Ascending aorta (tissue), 2 donors: ENCODE measurements at places on chromosomes 6 and 20. TPM values are rescaled to one million over a fixed set of nuclear protein-coding genes. Genes with fewer than 3 reads are reported as not detected.

DNA sequence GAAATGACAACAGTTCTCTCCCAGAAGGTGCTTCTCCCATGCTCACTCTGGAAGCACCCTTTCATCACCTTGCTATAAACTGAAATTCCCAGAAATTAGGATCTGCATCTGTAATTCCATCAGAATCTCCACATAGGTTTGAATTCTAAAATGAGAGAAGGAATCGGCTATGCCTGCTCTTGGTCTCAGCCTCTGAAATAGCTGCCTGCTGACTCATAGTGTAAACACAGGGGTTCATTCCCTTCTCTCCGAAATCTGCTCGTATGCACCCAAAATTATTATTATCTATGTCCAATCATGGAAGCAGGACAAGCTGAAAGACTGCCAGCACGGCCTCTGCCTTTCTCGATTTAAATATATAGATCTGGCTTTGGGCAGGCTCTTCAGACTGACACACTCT is 74.6 kb upstream of the TAB2 start:
- no peaks in the 10 kb centered on the region for H3K27me3 ChIP-seq
- H3K36me3 ChIP-seq = no peaks in the 10 kb centered on the region
- no peak overlapping the region for H3K4me3 ChIP-seq
- no peaks in the 10 kb centered on the region for H3K4me1 ChIP-seq
- DNase-seq = no peak

- no peaks in the 10 kb centered on the region for H3K4me1 ChIP-seq
- DNase-seq = no peak
These were observed 117.2 kb downstream of the PDSS2 start for GRCh38 chr6:107342144-107342543.

- H3K4me1 ChIP-seq = peaks cover under 1% of the 10 kb centered on the region
- no peaks in the 10 kb centered on the region for H3K36me3 ChIP-seq
- no peak overlapping the region for H3K27ac ChIP-seq
- no peaks in the 10 kb centered on the region for H3K27me3 ChIP-seq
- no peak for DNase-seq
These were observed 111.6 kb downstream of the GMDS start for GRCh38 chr6:2133716-2134310.

- no peak for DNase-seq
- H3K36me3 ChIP-seq = no peaks in the 10 kb centered on the region
- no peak within 1 kb of the TSS for H3K27ac ChIP-seq
- H3K4me3 ChIP-seq = no peak within 1 kb of the TSS
- H3K27me3 ChIP-seq = peaks cover 8% of the 10 kb centered on the region
These were observed at the start of gene GPR6 for GRCh38 chr6:109978174-109979032. Gene GPR6 (plus strand): TSS chr6:109978311. CDS start chr6:109979113, 802 bp downstream.

GPANK1 gene
- 9.8 TPM for total RNA-seq
